ENCODE measurements at places on chromosomes 13 and 19. TPM values are rescaled to one million over a fixed set of nuclear protein-coding genes. Genes with fewer than 3 reads are reported as not detected.

The ACP5 gene
- total RNA-seq = 9.0 TPM

The ITM2B gene
- 184 TPM for total RNA-seq

The GRK1 gene
- not detected for total RNA-seq

The LRFN3 gene
- 15.2 TPM for total RNA-seq

The PSG4 gene
- not detected for total RNA-seq

The DAND5 gene
- 0.17 TPM for total RNA-seq

The CCDC70 gene
- total RNA-seq = not detected

The FAAP24 gene
- 4.2 TPM for total RNA-seq
